ENCODE measurements at places on chromosomes 2 and 18.

DNA sequence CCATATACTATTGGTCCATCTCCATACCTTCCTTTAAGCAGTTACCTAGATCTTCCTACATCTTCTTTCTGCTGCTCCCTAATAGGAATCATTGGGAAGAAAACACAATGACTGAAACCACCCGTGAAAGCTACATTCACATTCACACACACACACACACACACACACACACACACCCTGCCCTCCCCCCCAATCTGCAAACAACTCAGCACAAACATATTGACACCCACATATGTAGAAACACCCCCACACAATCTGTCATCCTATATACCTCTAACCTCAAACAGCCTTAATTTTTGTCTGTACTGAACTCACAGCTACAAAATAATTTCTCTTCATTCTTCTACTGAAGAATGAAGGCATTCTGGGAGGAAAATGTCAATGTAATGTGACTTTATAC is 63.8 kb downstream of the KLF7 start:
- DNase-seq: no peak

- no peak for DNase-seq
Observed at GRCh38 chr2:216884347-216884746, 24.5 kb upstream of the TNP1 start.

GRCh38 chr2:229852565-229852964 is 69.2 kb downstream of the TRIP12 start:
- DNase-seq: no peak

GRCh38 chr2:29920130-29920577 is 1.2 kb downstream of the ALK start:
- DNase-seq: peak; percentile 30

GRCh38 chr2:207184348-207184747 is 18.6 kb upstream of the KLF7 start:
- no peak for DNase-seq

GRCh38 chr2:212022966-212023365 is 515.6 kb downstream of the ERBB4 start:
- DNase-seq: no peak

GRCh38 chr2:124985270-124985669 is 960.2 kb downstream of the CNTNAP5 start:
- DNase-seq: no peak

DNA sequence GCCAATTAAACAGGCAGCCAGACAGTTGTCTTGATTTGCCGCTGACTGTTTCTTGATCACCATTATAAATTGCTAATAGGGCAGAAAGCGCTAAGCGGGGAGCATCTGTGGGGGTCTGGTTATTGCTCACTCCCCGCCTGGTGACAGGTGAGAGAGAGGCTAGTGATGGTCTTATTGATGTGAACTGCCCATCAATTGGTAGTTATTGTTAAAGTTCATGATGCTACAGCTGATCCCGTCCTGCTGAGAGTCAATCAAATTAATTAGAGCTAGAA is 148.5 kb downstream of the LNPK start:
- DNase-seq: peak; percentile 57

DNA sequence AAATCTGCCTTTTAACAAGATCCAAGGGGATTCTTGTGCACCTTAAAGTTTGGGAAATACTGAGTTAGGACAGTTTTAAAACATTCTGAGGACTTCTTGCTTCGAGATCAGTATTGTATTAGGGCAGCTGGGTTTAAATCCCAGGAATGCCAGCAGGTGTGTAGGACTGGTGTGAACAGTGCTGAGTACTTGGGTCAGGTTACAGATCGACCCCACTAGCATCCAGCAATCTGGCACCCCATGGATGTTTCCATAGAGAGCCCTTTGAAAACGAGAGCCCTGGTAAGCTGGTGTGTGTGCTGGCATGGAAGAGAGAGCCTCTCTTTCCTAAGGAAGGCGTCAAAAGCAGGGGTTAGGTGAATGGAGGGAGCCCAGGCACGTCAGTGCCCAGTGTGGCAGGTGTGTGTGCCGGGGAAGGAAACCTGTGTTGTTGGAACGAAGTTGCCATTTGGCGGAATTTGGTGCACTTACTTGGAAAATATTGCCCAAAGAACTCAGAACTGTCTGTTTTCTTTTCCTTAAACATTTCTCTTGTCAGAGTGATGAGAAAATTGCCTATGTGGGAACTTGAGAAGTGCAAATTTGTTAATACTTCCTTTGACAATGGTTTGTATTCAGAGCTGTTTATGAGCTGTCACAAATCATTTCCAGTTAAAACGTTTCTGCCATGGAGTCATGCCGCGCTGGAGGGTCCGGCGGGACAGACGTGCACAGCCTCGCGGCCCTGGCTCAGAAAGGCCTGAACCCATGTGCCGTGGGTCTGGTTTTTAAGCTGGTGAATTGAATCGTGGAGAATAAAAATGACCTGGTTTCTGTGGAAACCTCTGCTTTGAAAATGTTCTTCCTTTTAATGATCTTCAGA is 38.1 kb downstream of the LDLRAD4 start:
- no peak for DNase-seq

- no peak for DNase-seq
Observed at GRCh38 chr2:44944952-44945612, 3.6 kb downstream of the SIX3 start.

DNA sequence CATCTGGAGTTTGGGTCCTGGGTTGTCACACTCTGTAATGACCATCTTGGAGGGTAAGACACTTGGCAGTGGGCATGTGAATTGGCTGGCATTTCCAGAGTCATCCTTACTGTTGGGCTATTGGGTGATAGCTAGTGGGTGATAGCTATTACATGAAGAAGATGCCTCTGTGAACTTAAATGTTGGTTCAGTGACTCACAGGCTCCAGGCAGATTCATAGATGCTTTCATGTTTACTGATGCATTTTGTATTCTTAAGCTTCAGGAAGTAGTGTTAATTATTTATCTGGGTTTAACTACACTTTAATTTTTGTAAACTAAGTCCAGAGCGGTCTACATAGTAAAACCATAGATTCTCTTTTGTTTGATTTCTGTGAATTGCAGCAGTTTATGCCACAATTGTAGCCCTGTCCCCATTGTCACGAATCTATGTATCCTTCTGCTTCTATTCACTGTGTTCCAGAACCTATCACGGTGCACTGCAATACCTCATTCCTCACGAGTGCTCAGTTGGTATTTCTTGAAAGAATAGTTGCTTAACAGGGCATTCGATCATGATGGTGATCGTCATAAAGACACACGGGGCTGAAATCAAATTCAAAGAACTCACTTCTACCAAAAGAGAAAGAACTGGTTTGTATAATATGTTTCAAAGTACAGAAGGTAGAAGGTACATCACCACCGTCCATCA is 79.7 kb downstream of the GBX2 start:
- DNase-seq: no peak

DNA sequence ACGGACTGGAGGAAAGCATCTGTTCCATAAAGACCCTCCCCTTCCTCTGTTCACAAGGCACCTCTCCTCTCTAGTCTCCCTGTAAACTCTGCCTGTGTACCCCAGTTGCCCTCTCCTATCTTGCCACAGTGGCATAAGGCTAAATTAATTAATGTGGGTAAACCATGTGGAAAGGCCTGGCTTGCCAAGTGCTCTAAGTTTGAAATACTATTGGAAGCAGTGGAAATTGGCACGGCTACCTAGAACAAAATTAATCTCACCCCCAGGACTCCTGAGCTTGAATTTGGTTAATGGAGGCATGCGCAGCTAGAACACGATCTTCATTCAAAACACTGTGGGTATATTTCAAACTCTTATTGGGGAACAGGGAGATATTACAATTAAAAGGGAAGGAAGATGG is 19.2 kb upstream of the SLC14A2 start:
- DNase-seq: no peak

DNA sequence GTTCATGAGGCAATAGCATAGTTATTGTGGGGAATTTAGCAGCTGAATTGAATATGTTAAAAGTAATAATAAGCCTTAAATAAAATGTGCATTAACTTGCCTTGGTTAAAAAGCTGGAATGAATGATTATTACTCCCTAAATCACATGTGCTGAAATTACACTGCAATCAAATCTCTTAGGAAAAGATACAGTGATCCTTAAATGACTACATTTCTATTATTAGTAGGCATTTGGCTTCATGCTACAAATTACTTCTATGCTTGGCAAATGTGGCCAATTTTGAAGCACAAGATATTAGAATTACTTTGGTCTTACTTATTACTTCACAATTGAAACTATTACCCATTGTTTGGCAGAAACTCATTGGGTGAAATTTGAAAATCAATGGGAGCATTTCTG is 5.4 kb downstream of the RND3 start:
- no peak for DNase-seq

DNA sequence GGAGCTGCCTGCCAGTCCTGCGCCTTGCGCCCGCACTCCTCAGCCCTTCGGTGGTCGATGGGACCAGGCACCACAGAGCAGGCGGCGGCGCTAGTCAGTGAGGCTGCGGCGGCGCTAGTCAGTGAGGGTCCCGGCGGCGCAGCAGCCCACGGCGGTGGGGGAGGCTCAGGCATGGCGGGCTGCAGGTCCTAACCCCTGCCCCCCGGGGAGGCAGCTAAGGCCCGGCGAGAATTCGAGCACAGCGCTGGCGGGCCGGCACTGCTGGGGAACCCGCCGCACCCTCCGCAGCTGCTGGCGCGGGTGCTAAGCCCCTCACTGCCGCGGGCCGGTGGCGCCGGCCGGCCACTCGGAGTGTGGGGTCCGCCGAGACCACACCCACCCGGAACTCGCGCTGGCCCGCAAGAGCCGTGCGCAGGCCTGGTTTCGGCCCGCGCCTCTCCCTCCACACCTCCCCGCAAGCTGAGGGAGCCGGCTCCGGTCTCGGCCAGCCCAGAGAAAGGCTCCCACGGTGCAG is 867.4 kb downstream of the DSC3 start:
- no peak for DNase-seq

DNA sequence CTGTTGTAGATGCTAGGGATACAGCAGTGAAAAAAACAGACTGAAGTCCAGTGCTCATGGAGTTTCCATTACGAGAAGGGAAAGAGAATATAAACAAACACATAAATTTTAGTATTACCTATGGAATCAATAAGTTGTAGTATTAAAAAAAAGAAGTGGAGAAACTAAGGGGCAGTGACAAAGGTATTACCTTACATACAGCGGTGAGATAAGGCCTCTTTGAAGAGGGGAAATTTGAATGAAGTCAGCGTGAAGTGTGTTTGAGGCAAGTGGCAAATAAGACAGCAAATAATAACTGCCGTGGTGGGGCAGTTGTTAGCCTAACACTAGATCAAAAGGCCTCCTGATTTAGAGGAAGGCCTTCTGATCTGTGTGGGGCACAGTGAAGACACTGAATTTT is 57.9 kb downstream of the TLK1 start:
- DNase-seq: peak; percentile 42

GRCh38 chr2:36128359-36128758 is 227.2 kb upstream of the CRIM1 start:
- DNase-seq: no peak

- no peak for DNase-seq
Observed at GRCh38 chr2:130823886-130824491, 12.7 kb upstream of the ARHGEF4 start.

GRCh38 chr2:238159071-238159539 is 335 bp downstream of the ERFE start:
- peak; percentile 21 for DNase-seq

DNA sequence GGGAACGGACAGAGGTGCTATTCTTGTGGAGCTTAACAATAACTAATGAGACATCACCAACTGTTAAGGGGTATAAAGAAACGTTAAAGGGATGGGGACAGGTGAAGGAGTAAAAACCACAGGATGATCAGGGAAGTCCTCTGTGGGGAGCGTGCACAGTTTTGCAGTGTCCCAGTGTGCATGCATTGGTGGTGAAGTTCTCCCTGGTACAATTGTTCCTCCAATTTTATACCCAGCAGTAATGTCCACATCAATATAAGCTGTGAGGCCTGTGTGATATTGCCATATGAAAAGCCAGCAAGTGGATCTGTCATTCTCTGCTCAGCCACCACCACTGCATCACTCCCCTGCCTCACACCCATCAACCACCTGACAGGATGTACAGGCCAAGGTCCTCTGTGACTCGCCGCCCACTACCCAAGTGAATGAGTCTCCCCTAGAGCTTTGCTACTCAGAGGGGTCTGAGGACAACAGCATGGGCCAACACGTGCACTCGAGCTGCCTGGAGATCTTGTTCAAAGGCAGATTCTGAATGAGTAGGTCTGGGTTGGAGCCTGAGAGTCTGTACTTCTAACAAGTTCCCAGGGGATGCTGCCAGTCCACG is 4.6 kb downstream of the MLPH start:
- no peak for DNase-seq

- no peak for DNase-seq
Observed at GRCh38 chr2:219419012-219419324, 791 bp downstream of the DES start.

- no peak for DNase-seq
Observed at GRCh38 chr2:236507393-236508085, 62.1 kb upstream of the ACKR3 start.

- no peak for DNase-seq
Observed at GRCh38 chr2:38442643-38443541, 65.8 kb upstream of the ATL2 start.

- DNase-seq: no peak
Observed at GRCh38 chr18:36692371-36692770, 136.4 kb downstream of the TPGS2 start.

- no peak for DNase-seq
Observed at GRCh38 chr2:163401481-163401880, 334.3 kb downstream of the FIGN start.

GRCh38 chr2:166293984-166294383 is 81.8 kb downstream of the SCN9A start:
- DNase-seq: no peak

GRCh38 chr2:41989501-41990180 is 58.2 kb upstream of the PKDCC start:
- peak; percentile 17 for DNase-seq

- DNase-seq: no peak
Observed at GRCh38 chr18:3121259-3121658, 98.5 kb downstream of the MYOM1 start.

DNA sequence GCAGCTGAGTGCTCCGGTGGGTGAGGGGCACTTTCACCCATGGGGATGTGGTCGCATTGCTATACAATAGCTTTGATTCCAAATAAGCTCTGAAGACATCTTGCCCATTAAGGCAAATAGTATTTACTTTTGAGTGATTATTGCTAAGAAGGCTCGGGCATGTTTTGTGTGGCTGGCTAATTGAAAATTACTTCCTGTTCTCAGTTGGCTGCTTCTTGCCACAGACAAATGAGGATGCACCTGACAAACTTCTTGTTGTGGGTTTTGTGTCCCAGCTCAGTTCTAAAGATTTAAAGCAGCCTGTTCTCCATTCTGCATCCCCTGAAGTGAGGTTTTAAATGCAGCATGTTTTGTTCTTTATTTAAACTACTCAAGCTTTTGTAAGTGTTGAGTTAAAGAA is 88.3 kb downstream of the KCNS3 start:
- no peak for DNase-seq

DNA sequence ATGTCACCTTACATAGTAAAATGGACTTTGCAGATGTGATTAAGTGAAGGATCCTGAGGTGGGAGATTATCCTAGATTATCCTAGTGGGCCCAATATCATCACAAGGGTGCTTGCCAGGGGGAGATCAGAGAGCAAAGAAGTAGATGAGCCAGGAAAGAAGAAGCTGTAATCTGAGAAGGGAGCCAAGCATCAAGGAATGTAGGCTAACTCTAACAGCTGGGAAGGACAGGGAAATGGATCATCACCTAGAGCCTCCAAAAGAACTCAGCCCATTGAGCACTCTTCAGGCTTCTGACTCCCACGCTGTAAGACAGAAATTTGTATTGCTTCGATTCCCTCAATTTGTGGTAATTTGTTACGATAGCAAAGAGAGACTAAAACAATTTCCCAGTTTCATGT is 309.9 kb downstream of the LRP1B start:
- DNase-seq: no peak

Measured in NCI-H1417 (cell line).